ENCODE measurements at places on chromosomes 1 and 21.

- no peak for DNase-seq
These were observed 46.9 kb downstream of the RASSF5 start for GRCh38 chr1:206554211-206554610.

DNA sequence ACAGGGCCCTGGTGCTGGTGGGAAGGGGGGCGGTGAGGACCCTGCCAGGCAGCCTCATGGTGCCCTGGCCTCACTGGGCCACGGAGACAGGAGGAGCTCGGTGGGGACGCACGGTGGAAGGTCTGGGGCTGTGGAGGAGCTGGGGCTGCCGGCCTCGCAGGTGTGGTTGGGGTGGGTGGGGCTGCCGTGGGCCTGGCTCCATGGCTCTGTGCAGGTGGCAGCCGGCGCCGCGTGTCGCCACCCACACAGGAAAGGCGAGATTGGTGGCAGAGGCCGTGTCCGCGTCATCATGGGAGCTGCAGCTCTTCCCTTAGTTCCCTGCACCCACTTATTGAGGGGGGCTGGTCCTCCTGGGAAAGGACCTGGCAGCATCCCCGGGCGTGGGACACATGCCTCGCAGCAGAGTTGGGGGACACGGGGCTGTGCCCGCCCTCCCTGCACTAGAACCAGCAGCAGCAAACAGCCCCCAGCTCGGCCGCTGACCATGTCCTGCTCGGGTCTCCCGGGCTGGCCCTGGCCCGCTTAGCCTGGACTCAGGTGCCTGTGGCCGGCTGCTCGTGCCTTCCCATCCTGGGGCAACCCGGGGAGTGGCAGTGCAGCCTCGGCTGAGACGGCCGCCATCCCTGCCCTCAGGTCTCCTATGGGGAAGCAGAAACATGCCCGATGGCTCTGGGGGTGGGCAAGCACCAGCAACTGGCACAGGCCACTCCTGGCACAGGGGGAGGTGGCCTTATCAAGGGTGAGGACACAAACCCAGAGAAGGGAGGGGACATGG, 7.5 kb upstream of the TTC34 start:
- no peak for DNase-seq

GRCh38 chr1:235012436-235013210, 116.0 kb downstream of the TOMM20 start:
- no peak for DNase-seq

GRCh38 chr1:197519741-197520334, 251.8 kb downstream of the CRB1 start:
- no peak for DNase-seq

Measured in stimulated activated CD8-positive, alpha-beta memory T cell treated with anti-CD3 and anti-CD28 coated beads, Interleukin-15, amount 100 ng/mL, for 1 hour (primary cell).